ENCODE measurements at places on chromosomes 5 and 9.

- no peak for DNase-seq
Observed at GRCh38 chr9:4042991-4043390, 256.9 kb downstream of the GLIS3 start.

- DNase-seq, result no peak
Observed at GRCh38 chr5:118551716-118552115, 436.6 kb downstream of the DTWD2 start.

GRCh38 chr5:94249430-94249829 is 369.0 kb downstream of the KIAA0825 start:
- no peak for DNase-seq

DNA sequence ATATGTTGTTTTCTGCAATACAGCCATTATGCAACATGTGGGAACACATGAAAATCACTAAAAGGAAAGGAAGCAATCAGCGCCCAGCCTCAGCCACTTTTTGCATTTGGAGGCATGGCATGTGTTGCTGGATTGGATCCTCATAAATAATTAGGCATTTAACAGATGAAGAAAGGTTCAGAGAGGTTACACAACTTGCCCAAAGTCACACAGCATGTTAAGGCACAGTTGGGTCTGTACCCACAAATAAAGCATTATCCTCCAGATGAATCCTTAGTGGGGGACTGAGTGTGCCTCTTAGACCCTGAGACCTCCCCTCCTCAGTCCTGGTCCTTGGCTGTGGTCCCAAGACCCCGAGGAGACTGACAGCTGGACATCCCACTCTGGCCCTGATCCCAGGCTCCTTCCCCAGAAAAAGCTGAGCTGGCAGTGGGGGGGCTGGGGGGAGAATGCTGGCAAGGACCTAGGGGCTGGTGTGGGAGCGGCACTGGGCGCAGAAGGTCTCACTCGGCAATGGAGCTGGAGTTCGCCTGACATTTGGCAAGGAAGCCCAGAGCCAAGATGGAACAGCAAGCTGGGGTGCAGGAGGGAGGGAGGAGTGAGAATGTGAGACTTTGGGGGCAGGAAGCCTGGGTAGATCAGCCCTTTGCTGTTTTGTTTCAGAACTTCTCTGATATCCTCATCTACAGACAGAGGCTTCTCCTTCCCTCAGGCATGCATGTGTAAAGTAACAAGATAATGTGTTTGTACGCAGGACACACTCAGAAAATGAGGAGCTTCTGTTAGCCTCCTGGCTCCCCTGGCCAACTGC is 6.9 kb upstream of the AKNA start:
- no peak for DNase-seq

DNA sequence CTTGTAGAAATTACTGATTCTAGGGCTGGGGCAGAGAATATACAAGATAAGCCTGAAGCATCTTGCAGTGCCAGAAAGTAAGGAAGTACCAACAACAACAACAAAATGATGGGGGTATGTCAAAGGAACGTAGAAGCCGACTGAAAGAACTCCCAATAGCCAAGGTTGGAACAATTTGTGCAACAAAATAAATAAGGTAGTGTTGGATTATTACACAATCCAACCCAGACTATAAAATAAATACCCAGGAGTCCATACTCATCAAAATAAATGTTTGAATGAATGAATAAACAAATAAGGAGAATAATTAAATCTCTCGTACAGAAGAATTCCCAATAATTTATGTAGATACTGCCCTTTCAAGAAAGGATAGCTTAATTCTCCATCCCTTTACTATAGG is 31.1 kb upstream of the GNAQ start:
- no peak for DNase-seq

DNA sequence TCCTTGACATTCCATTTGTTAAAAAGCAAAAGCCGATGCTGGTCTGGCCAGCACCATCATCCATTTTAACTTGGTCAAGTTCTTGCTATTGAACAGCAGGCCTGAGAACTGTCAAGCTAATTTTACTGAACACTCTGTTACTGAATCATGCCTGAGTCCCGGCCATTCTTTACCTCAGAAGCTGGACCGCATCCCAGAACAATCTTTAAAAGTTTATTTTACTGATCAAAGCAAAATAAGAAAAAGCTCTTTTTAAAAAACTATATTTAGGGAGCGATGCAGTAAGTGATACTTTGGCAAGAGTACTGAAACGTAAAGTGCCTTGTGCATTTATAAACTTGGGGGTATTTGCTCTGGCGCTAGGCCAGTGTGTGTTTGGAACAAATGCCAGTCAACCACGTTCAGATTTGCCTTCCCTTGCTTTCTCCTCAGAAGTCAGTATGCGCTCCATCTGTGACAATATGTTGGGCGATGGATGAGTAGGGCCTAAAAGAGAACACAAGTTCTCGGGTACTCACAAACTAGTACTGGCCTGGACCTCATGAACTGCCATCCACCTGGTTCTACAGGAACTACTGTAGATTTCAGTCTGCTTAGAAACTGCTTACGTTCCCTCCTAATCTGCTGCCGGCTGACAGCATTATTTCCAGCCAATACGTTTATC is 161.9 kb downstream of the MAPKAP1 start:
- peak; percentile 73 for DNase-seq

DNA sequence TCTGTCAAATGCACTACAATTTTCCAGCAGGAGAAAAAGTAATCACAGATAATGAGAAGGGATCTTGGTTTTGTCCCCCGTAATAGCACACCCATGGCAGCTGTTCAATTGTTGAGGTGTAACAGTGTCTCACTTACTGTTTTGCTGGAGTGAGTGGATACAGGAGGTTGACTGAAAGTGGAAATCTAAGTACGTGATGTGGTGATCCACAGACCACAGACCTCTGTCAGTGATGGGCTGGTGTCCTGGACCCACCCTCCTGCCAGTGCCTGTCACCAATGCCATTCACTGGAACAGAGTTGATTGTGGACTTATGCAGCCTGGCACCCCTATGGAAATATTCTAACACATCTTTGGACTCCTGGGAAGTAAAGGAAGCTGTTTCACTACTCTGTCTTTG is 261.7 kb downstream of the TRPM3 start:
- DNase-seq, result no peak

DNA sequence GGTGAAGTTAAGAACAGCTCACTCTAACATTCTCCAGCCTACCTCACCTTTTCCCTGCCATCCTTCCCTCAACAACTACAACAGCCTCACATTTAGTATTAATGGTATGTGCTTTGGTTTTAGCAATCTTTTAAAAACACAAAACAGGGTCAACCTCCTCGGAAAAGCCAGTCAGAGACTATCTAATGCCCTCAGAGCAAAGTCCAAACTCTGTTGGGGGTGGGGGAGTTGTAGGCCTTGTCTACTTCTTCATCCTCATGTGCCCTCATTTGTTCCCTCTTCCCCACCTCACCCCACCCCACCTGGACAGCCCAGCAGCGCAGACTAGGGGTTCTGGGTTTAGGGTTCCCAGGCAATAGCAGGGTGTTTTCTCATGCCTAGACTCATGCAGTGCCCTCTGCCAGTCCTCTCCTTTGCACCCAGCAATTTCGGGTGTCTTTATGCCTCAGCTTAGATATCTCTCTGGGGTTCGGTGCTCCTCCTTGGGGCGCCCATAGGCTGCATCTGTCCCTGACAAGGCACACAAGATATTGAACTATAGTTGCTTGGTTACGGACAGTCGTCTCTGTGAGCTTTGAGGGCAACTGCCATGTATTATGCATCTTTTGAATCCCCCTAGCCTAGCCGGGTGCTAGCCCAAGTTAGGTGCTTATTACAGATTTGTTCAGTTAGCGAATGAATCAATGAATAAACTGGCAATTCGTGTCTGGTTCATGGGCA is 762 bp upstream of the TCOF1 start:
- no peak for DNase-seq

DNA sequence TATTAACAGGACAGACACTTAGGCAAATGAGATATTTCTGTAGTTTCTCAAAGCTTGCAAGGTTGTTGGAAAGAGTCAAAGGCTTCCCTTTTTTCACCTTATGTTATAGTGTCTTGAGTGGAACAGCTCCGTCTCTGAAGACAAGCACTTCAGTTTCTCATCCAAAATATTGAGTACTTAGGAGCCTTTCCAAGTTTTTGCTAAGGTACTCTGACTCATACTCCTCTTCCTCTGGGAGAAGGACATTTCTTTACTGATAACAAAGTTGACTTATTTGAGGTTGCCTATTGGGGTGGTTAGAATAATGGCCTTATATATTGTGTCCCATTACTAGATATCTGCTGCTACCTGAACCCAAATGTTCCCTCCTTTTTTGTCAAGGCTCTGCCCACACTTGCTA is 869.6 kb downstream of the MAT2B start:
- DNase-seq, result no peak

GRCh38 chr5:61346511-61346910 is 14.5 kb downstream of the ZSWIM6 start:
- no peak for DNase-seq

- no peak for DNase-seq
Observed at GRCh38 chr9:136671646-136672430, 9.1 kb downstream of the EGFL7 start.

DNA sequence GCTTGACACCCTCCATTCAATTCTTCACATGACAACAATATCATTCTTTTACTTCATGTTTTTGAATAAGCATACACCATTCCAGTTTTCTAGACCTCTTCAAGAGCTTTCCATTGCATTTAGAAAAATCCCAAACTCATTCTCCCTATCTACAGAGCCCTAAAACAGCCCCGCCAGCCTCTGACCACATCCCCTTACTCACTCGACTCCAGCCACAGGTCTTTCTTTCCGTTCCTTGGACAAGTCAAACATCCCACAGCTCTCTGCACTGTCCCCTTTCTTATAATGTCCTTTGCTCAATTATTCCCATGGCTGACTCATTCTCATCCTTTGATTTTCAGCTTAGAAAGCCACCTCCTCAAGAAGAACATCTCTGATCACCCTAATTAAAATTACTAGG is 38.2 kb downstream of the TTC39B start:
- DNase-seq, result no peak

GRCh38 chr9:125493384-125493783 is 213.6 kb downstream of the MAPKAP1 start:
- no peak for DNase-seq

DNA sequence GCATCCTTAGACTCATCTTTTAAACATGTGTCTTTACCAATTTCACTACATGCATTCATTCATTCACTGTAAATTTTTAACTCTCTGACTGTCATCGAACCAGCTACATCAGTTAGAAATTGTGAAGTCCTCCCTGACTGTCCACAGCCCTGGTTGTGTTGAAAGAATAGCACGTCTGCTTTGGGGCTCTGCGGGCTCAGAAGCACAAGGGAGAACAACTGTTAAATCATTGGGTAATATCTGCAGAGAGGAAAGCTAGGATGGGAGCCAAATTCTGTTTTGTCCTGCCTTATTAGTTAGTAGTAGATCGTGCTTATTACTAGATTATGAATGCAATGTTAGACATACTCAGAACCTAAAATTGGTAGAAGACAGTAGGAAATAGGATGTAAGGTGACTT is 26.3 kb upstream of the FAM120AOS start:
- peak; percentile 44 for DNase-seq

DNA sequence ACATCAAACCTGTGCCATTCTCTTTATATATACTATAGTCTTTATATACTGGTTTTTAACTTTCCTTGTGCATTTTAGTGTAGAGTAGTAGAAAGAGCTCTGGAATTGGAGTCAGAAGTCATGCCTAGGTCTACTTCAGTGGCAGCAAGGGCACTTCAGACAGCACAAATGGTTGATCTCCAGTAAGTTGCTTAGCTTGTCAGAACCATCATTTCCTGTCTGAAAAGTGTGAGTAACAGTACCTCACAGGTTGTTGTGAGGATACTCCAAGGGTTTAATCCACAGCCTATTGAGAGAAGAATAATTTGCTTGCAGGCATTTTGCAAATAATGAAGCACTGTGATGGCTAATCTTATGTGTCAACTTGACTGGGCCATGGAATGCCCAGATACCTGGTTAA is 95.8 kb upstream of the NR4A3 start:
- no peak for DNase-seq

DNA sequence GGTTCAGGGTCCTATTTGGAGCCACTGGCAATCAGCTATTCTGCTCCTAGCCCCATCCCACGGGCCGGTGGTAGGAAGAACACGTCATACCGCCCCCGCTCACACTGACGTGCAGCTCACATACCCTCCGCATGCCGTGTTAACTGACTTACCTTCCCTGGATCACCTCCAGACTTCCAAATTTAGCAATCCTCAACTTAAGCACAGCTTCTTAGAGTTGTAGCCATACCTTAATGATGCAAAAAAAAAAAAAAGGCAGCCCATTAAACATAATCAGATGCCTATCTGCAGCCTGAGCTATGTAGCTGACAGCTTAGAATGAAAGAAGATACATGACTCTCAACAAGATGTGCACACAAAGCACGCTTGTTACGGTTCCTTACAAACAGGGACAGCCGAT is 93.0 kb downstream of the IRX2 start:
- DNase-seq, result no peak

DNA sequence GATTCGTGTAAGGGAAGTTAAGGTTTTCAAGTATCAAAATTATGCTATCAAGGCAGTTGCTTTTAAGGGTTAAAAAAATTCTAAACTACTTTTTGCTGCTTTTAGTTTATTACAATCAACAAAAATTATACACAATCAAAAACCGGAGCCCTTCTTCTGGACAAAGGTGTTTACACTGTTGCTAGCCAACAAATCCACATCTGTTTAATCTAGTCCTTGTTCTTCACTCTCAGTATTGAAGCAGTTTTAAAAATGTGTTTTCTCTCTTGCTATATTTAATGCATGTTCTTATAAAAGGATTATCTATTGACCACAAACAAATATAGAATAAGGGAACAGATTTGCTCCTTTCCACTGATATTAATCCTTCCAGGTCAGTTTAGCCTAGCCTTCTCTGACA is 2.5 kb downstream of the FEM1C start:
- DNase-seq, result no peak

GRCh38 chr5:145811834-145812625 is 23.1 kb downstream of the PRELID2 start:
- peak; percentile 72 for DNase-seq

- DNase-seq, result peak; percentile 88
Observed at GRCh38 chr9:4324513-4324912, 24.6 kb upstream of the GLIS3 start.

GRCh38 chr9:17846948-17847655 is 268.2 kb downstream of the SH3GL2 start:
- DNase-seq, result no peak

DNA sequence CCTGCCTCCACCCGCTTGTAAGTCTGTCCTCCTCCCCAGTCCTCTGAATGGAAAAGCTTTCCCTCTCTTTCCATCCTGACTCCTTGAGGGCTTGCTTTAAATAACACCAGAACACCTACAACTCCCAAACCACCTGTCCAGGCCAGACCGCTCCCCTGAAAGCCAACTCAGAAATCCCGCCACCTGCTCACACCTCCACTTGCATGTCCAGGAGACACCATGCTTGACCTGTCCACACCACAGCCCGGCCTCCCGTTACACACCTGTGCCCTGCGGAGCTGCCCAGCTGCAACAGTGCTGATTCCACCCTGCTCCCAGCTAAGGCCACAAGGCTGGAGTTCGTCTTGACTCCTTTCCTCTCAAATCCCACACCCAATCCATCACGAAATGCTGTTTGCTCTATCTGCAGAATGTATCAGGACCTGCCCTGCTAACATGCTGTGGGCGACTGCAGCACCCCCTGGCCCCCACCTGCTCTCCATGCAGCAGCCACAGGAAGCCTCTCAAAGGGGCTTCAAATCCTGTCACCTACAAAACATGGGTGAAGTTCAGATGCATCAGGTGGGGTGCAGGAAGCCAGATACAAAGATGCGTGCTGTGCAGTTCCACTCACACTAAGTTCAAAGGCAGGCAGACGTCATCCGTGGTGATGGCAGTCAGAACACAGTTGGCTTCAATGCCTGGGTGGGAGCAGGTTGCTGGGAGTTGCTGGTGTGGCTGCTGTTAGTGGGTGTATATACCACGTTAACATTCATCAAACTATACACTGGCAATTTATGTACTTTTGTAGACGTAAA is 166.0 kb downstream of the ROR2 start:
- no peak for DNase-seq
